ENCODE measurements at places on chromosomes 13 and 19.

GRCh38 chr19:51407511-51408131 lies 9.8 kb downstream of the SIGLEC10 start:
- no peak for DNase-seq

- DNase-seq: peak; percentile 15
Measured at GRCh38 chr19:11261971-11262839, at the start of gene DOCK6. Gene DOCK6 (minus strand): TSS chr19:11262524. CDS start chr19:11262440, 84 bp downstream.

DNA sequence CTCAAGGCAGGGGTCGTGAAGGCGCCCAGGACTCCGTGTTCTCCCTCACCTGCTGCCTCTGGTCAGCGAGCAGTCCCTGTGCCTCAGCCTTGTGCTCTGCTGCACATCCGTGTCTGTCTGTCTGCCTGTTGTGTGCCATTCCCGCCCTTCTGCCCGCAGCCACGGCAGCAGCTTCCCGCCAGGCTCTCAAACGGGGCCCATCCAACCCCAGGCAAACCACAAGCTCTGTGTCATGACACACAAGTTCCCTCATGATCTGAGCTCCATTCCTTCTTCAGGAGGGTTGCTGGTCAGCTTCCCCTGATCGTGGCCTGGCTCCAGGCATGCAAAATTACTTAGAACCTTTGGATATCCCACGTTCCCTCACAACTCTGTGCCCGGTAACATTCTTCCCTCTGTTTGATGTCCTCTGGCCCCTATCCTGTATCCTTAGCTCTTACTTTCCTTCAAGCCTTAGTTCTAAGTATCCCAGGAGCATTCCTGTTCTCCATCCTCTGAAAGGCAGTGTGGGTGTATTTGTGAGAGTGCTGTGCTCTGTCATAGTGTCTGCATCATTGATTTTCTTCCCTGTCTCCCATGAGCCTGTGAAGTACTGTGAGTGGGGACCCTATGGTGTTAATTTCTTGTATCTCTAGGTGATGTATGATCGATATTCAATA lies 3.2 kb downstream of the GPR183 start:
- peak; percentile 32 for DNase-seq

- no peak for DNase-seq
Measured at GRCh38 chr13:33004511-33004910, 11.7 kb upstream of the KL start.

- DNase-seq: no peak
Measured at GRCh38 chr13:110700641-110701040, 5.3 kb downstream of the CARS2 start.

GRCh38 chr19:1408300-1409203 lies 1.2 kb downstream of the DAZAP1 start:
- peak; percentile 52 for DNase-seq

DNA sequence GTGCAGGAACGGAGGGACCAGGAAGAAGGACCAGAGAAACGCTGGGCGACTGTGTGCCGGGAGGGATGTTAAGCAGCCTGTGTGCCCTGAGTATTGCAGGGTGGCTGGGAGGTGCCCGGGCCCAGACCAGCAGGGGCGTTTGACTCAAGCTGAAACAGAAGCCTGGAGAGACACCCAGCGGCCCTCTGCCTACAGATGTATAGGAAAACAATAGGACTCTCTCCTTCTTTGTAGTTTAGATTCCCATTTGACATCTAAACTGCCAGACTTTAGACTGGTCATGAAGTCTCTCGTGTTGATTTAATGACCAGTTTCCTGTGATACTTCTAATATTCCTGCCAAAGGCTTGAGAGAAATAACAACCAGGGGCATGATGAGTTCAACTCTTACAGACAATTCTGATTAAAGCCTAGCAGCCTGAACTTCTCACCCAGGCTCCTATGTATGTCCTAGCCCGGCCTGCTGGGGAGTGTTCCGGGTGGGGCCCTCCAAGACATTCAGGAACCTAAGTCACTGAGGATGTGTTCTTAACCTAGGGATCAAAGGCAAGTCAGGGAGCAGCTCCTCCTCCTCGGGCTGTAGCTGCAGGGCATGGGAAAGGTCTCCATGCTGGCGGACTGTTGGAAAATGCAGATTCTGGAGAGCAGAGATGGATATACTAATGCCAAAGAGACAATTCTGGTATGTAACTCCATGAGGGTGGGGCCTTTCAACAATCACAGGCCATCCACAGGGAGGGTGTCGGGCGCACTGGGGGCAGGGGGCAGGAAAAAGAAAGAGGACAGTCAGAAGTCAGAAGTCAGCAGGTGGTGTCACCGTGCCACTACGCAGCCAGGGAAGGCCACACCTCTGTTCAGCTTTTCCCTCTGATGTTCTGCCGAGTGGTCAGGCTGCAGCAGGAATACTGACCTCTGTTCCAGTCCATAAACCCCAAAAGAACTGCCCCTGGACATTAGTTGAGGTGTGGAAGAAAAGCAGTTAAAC lies 131.8 kb downstream of the STARD13 start:
- no peak for DNase-seq

DNA sequence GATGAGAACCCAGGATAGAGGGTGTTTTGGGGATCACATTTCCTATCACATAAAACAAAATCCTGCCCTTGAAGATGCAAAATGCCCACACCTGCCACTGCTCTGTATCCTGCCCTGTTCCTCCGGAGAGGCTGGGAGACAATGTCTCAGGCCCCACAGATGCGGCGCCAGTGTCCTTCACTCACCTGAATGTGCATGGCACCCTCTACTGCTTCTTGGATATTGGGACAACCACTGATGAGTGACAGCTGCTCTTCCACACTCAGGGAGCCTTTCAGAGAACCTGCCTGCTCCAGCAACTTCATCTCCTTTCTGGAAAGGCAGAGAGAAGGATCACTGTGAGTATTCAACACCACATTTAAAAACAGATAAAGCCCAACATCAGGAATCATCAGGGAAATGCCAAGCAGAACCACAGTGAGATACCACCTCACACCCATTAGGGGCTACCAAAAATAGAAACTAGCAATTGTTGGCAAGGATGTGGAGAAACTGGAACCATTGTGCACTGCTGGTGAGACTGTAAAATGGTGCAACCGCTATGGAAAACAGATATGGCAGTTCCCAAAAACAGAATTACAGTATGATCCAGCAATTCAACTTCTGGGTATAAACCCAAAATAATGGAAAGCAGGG lies 36.4 kb downstream of the CRYL1 start:
- peak; percentile 36 for DNase-seq

GRCh38 chr13:90299238-90299637 lies 1048.2 kb upstream of the MIR17HG start:
- DNase-seq: no peak

DNA sequence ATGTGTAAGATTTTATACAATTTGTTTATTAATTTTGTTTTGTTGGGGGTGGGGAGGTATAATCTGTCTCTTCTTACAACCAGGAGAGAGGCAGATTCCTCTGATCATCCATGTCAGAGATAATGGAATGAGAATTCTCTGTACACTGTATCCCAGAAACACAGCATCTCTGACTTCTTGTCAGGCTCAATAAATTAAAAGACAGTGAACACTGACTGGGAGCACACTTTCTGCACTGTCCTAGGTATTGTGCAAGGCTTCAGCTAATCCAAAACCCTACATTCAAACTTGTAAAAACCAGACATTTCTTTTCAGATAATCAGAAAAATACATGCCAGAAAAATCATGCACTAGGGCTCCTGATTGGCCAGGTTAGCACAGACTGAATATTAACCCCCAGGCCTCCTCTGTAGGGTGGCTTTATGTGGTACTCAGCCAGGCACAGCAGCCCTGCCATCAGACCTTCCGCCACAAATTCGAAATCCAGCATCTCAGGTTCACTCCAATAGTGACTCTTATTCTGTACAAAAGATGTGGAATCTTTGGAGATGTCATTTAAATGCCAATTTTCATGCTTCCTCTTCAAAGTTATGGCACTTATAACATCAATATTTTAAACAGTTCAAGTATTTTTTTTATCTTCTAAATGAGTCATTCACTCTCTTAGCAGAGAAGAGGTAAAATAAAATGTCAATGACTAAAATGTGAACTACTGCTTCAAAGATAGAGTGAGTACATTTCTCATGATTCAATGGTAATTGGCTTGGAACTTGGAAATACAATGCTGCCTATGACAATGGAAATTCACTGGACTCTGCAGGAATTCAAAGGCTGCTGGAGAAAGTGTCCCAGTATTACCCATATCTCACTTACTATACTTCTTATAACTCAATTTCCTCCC lies 211.5 kb downstream of the KLF12 start:
- DNase-seq: no peak

GRCh38 chr13:44382635-44383145 lies 9.1 kb downstream of the SERP2 start:
- DNase-seq: no peak

DNA sequence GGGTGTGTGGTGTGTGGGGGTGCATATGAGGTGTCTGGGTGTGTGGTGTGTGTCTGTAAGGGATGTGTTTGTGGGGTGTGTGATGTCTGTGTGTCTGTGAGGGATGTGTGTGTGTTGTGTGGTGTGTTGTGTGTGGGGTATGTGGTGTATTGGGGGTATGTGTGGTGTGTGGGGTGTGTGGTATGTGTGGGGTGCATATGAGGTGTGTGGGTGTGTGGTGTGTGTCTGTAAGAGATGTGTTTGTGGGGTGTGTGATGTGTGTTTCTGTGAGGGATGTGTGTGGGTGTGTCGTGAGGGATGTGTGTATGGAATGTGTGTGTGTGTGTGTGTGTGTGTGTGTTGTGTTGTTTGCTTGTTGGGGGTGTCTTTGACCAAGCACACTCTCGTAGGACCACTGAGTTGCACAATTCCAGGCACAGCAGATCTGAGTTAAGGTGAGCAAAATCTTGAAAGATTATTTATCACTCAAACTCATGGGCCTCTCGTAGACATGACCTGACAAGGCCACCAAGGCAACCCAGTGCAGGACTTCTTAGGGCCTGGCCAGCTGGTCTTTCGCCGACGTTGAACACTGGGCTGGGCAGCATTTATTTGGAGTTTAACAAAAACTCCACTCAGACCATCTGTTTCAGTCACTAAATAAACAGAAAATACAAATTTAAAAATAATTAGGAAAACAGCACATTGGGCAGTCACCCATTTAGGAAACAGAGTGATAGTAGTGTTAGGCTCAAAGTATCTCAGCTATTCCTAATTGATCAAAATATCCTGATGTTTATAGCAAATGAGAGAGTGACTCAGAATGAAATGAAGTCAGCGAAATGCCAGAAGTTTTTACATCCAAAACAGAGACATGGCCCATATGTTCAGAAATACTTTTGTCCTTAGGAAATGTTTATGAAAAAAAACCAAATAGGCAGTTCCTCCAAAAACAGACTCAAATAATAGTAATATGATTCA lies 301.1 kb downstream of the FGF9 start:
- DNase-seq: no peak

DNA sequence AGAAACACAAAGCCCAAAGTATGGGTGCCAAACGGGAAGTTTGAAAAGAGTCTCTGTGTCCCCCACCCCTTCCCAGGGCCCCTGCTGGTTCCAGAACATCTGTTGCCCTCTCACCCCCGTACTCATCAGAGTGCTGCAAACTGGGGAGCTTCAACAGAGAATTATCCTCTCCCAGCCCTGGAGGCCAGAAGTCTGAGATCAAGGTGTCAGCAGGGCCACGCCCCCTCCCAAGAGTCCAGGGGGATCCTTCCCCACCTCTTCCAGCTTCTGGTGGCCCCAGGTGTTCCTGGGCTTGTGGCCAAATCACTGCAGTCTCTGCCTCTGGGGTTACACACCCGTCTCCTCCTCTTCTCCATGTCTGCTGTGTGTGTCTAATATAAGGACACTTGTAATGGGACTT lies 183.4 kb downstream of the PTPRS start:
- no peak for DNase-seq

GRCh38 chr19:16640951-16641350 lies 12.9 kb upstream of the MED26 start:
- DNase-seq: no peak
